ENCODE measurements at places on chromosomes 1 and 21. TPM values are rescaled to one million over a fixed set of nuclear protein-coding genes. Genes with fewer than 3 reads are reported as not detected.

RGS4 gene
- total RNA-seq, result not detected

CHIA gene
- not detected for total RNA-seq

FCRL3 gene
- 2.2 TPM for total RNA-seq

PDPN gene
- not detected for total RNA-seq

KISS1 gene
- total RNA-seq, result not detected

AMY1B gene
- total RNA-seq, result not detected

GSTM1 gene
- not detected for total RNA-seq

LORICRIN gene
- not detected for total RNA-seq

RHOU gene
- total RNA-seq, result 4.5 TPM

NOS1AP gene
- not detected for total RNA-seq

TOR1AIP2 gene
- total RNA-seq, result 50.1 TPM

CITED4 gene
- 2.9 TPM for total RNA-seq

S100A7 gene
- total RNA-seq, result not detected

FOXO6 gene
- total RNA-seq, result not detected

CLDN17 gene
- not detected for total RNA-seq

FCRL1 gene
- total RNA-seq, result not detected

TTC24 gene
- 12.6 TPM for total RNA-seq

RPL22 gene
- 229 TPM for total RNA-seq

KRTAP12-4 gene
- not detected for total RNA-seq

CD5L gene
- not detected for total RNA-seq

PCAT6 gene
- total RNA-seq, result 0.58 TPM

SPATA17 gene
- not detected for total RNA-seq

KIF26B gene
- not detected for total RNA-seq

HEYL gene
- total RNA-seq, result not detected

ZNF362 gene
- 13.7 TPM for total RNA-seq

GNAT2 gene
- not detected for total RNA-seq

FCER1G gene
- total RNA-seq, result 1.1 TPM

RGS5 gene
- total RNA-seq, result 3.7 TPM

OVAAL gene
- not detected for total RNA-seq

GBP3 gene
- total RNA-seq, result 32.0 TPM

LRRC71 gene
- not detected for total RNA-seq

AMY2A gene
- not detected for total RNA-seq

LCE3D gene
- total RNA-seq, result not detected

KRTAP11-1 gene
- total RNA-seq, result not detected

PFDN2 gene
- total RNA-seq, result 82.8 TPM

LRRC8C gene
- total RNA-seq, result 44.3 TPM

DAB1 gene
- not detected for total RNA-seq

Measured in activated CD8-positive, alpha-beta memory T cell treated with anti-CD3 and anti-CD28 coated beads, Interleukin-2, amount 10 ng/mL, durations not matched to agents 7 days and 5 days (primary cell).